ENCODE measurements at places on chromosomes 2 and 18.

- DNase-seq, result no peak
Measured at GRCh38 chr2:182980115-182980514, 58.1 kb downstream of the NCKAP1 start.

DNA sequence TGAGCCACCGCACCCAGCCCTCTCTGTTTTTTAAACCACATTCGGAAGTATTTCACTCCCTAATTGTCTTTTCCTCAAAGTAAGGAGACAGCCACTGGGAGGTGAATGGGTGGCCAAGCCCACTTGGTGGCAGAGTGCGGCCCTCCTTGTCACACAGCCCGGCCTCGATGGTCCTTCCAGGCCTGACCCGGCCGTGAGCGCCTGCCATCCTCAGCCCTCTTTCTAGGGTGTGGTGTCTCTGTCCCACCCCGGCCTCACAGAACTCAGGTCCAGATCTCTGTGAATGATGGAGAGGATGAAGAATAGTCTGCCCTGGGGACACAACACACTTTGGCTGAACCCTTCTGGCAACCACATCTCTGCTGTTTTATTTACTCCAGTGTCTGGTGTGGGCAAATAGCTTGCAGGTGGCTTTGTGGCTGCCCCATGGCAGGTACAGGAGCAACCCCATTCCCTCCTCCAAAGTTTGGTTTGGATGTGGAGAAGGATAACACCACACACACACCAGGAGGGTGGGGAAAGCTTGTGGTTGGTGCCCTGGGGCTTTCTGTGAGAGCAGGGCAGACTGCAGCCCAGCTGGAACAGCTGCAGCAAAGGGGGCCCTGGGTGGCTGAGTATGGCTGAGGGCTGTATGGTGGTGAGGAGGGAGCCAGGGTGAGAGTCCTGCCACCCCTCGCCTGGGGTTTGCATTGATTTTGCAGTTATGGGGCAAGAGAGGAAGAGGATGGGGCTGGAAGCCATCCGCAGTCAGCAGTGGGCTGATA, 88.6 kb downstream of the FAM168B start:
- no peak for DNase-seq

GRCh38 chr2:119897736-119898395, 115.0 kb upstream of the EPB41L5 start:
- DNase-seq, result no peak

GRCh38 chr18:5895299-5895875, at the start of gene TMEM200C:
TSS of gene TMEM200C (minus strand) at chr18:5895522. CDS start at chr18:5892063, 3,459 bp downstream.
- no peak for DNase-seq

- DNase-seq, result no peak
Measured at GRCh38 chr18:59006461-59007067, 133.1 kb upstream of the SEC11C start.

- DNase-seq, result no peak
Measured at GRCh38 chr18:10231220-10231619, 223.2 kb upstream of the APCDD1 start.

- DNase-seq, result no peak
Measured at GRCh38 chr2:75640621-75641121, 5.9 kb upstream of the MRPL19 start.

- no peak for DNase-seq
Measured at GRCh38 chr2:67872481-67872880, 190.3 kb downstream of the C1D start.

GRCh38 chr18:3624546-3624934, 174.6 kb downstream of the TGIF1 start:
- no peak for DNase-seq

GRCh38 chr2:54559006-54559445, 102.9 kb downstream of the SPTBN1 start:
- DNase-seq, result no peak

GRCh38 chr2:105582952-105583660, 161.6 kb upstream of the NCK2 start:
- no peak for DNase-seq

DNA sequence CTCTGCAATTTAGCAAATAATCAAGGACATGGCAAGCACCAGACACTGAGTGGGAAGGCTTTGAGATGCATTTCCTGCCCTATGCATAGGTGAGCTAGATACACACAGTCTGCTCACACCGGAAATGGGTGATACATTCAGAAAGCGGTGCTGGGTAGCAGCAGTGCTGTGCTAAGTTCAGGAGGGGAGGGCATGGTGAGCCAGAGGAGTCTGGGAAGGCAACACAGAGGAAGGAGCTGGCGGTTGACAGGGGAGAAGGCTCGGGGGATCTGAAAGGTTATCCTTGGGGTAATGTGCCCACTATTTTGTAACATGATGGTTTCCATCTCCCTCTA, 57.4 kb upstream of the EPAS1 start:
- peak; percentile 14 for DNase-seq

GRCh38 chr2:64273524-64274398, 129.5 kb upstream of the PELI1 start:
- DNase-seq, result no peak

GRCh38 chr2:98709535-98709934, 21.4 kb downstream of the MGAT4A start:
- DNase-seq, result no peak

GRCh38 chr2:99818842-99819241, 323.5 kb downstream of the AFF3 start:
- no peak for DNase-seq
